Stimulated activated CD8-positive, alpha-beta memory T cell treated with anti-CD3 and anti-CD28 coated beads, Interleukin-2, amount 100 ng/mL, for 1 hour (primary cell): ENCODE measurements at places on chromosomes 1 and 21.

GRCh38 chr21:35203093-35203977 lies 154.2 kb upstream of the RUNX1 start:
- no peak for DNase-seq

- no peak for DNase-seq
Measured at GRCh38 chr1:28934676-28935075, 20.3 kb downstream of the EPB41 start.

GRCh38 chr1:236002025-236002390 lies 62.9 kb downstream of the NID1 start:
- no peak for DNase-seq

- DNase-seq = no peak
Measured at GRCh38 chr1:64511044-64511443, 41.1 kb downstream of the CACHD1 start.

GRCh38 chr21:34018910-34019309 lies 54.5 kb upstream of the MRPS6 start:
- no peak for DNase-seq

DNA sequence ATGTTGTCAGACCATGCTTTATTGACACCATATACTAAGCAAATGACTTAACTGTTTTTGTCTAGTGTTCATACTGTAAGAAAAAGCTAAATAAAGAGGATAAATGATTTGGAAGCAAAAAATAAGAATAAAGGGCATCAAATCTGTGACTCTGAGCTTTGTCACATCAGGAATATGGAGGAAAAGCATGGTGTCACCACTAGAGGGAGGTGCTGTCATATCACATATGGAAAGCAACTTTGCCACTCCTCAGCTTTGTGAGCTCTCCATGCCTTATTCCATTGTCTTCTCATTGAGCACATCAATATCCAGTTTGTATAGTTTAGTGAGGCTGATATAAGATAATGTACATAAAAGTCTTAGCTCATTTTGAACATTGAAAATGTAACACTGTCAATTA lies 20.8 kb upstream of the GBP1 start:
- no peak for DNase-seq

GRCh38 chr1:239718997-239719628 lies 332.7 kb downstream of the CHRM3 start:
- no peak for DNase-seq
